Stimulated activated CD4-positive, alpha-beta T cell treated with anti-CD3 and anti-CD28 coated beads, Interleukin-2, amount 100 ng/mL, for 4 hours (primary cell): ENCODE measurements at places on chromosomes 12 and 14.
A peak's percentile ranks its signal among the peaks of the same experiment; 100 is the strongest.

DNA sequence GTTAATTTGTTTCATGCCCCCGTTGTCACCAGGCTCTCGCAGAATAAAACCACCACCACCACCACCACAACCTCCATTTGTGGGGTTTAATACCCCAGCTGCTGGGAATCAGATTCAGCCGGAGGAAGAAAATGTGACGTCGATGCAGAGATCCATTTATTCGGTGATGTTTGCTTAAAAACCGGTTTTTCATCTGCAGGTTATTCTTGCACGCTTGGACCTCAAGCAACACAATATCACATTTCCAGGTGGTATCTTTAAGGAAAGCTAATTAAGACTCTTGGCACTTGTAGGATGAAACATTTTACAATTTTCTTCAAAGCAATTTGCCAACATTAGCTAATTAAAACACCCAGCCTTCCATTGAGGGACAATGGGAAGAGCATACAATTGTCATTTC lies 39.8 kb downstream of the SPRING1 start:
- no peak for DNase-seq

- no peak for DNase-seq
Observed at GRCh38 chr14:22122227-22122818, 448.7 kb upstream of the OR4E1 start.

GRCh38 chr12:111404362-111405148 lies 1.2 kb upstream of the SH2B3 start:
- peak; percentile 90 for DNase-seq

DNA sequence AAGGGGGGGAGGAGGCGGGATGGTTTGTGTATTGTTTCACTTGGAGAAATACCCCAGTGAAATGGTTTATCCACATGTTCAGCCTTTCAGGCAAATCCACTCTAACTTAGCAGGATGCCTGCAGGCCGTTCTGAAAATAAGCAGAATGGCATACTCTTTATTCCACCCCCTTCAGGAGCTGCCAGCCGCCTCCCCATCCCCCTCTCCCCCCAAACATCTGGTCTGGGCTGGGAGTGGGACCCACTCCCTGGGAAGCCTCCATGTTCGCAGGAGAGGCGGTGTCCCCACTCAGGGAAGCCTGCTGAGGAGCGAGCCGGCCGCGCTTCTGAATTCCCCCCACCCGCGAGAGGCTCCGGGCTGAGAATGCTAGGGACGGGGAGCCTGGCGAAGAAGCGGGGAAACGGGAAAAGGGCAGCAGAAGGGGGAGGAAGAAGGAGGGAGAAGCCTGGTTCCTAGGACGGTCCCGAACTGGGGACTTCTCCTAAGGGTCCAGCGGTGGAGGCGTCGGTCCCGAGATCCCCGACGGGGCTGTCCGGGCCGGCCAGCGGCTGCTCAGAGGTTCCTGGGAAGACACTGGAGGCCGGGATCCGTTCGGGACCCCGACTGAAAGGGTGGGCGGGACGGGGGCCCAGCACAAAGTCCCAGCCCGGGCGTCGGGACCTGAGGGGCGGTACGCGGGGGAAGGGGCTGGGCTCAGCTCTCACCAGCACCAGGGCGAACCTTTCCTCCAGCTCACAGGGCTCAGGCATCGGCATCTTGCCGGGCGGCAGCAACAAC lies 666 bp downstream of the FMNL3 start:
- DNase-seq, result no peak

GRCh38 chr14:99784508-99784907 lies 8.7 kb upstream of the EML1 start:
- no peak for DNase-seq

DNA sequence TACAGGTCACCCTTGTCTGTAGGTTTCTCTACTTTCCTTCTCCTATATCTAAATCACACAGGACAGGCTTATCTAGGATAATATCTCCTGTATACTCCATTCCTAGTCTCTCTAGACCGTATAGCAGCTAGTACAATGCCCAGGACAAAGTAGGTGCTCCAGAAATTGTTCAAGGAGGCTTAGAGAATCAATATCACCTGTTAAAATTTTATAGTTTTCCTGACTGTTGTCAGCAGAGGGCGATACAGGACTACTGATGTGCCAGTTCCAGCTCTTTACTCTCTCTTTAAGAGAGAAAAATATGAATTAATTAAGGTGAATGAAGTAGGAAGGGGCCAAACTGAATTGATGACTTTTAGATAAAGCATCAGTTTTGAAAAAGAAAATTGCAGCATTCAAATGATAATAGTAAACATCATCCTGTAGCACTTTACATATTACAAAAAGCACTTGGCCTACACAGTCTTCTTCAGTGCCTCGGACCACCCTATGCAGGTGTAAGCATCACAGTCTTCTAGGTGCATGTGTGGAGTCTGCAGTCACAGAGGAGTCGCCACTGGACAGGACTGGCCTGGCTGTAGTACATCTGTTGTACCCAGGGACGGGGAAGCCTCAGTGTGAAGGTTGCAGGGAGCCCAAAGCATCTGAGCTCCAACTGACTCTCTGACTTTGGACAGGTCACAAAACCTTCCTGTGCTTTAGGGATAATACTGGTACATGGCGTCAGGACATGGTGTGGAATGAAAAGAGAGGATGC lies 61.9 kb upstream of the MAX start:
- DNase-seq, result peak; percentile 22

GRCh38 chr14:56814519-56814959 lies 4.3 kb upstream of the OTX2 start:
- DNase-seq, result no peak

GRCh38 chr14:72565149-72565559 lies 328.7 kb downstream of the DPF3 start:
- DNase-seq, result no peak

DNA sequence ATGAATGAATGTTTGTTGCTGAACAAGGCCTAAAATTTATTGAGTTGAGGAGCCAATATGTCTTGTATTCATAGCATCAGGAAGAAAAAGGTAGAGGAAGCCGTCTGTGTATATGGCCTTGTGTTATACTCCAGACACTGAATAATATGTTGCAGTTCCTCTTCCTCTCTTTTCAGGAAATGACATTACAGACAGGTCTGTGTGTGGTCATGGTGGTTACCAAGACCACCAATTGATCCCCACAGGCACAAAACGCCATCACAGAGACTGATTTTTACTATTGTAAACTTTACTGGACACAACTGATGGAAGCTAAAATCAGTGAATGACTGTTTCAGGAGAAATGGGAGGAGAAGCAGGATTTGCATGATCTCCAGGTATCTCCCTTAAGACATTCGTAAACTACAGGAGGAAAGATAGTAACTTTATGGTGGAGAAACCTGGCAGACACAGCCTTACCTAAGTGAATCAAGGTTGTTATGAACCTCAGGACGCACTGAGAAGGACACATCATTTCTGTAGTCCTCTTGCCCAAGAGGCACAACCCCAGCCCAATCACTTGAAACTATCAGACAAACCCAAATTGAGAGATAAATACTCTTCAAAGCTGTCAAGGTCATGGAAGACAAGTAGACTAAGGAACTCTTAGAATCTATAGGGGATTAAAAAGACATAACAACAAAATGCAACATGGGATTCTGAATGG lies 334.1 kb upstream of the RGS6 start:
- no peak for DNase-seq
